ENCODE measurements at places on chromosomes 13 and 19. TPM values are rescaled to one million over a fixed set of nuclear protein-coding genes. Genes with fewer than 3 reads are reported as not detected.

SLC25A30 gene
- total RNA-seq, result 19.7 TPM

RFXAP gene
- 16.9 TPM for total RNA-seq

KLK13 gene
- total RNA-seq, result not detected

FLT1 gene
- total RNA-seq, result 4.0 TPM

COX6B2 gene
- 0.39 TPM for total RNA-seq

ADGRE1 gene
- 16.1 TPM for total RNA-seq

SUPT20H gene
- 76.2 TPM for total RNA-seq

PSG2 gene
- not detected for total RNA-seq

SGCG gene
- not detected for total RNA-seq

NECTIN2 gene
- 0.98 TPM for total RNA-seq

ZNF492 gene
- total RNA-seq, result 0.98 TPM

All from activated naive CD4-positive, alpha-beta T cell treated with anti-CD3 and anti-CD28 coated beads, Interleukin-2, amount 50 U/mL, for 72 hours (primary cell).